ENCODE measurements at places on chromosomes 12 and 14.

DNA sequence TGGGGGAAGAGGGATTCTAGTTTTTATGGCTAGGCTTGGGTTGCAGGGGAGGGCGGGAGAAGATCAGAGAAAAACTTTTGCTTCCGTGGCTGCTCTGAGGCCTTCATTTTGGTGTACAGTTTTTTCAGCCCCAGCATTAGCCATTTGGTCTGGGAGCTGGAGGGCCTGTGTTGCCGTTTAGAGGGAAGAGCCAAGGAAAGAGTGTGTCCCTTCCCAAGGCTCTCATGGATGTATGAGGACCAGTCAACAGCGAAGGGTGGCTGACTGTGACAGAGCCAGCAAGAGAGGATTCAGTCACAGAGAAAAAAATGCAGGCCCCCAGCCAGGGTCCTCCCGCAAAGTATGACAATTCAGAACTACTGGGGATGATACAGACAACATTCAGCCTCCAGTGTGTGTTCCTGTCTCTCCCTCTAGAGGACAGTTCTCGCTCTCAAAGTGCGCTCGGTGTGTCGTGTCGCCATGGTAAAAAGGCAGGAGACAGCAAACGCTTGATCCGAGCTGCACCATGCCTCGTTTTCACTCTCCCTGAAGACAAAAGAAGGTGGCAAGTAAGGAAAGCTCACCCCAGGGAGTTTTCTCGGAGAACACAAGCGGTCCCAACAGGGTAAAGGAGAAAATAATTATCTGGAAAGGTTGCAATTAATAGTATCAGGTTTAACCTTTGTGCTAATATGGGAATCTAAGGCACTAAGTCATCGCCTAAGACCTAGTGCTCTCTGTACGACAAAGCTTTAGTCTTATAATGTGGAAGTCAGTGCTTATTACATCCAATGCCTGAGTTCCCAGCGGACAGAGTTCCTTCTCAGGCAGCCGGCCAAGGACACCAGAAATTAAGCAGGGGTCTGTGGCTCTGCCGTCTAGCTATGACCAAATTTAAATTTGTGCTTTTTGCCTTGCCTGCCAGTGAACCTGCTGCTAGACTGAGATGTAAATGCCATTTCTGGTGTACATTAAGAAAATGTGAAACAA is 157.3 kb upstream of the PLXNC1 start:
- no peak for DNase-seq

GRCh38 chr14:100086361-100086760 is 21.1 kb downstream of the EVL start:
- DNase-seq: no peak

DNA sequence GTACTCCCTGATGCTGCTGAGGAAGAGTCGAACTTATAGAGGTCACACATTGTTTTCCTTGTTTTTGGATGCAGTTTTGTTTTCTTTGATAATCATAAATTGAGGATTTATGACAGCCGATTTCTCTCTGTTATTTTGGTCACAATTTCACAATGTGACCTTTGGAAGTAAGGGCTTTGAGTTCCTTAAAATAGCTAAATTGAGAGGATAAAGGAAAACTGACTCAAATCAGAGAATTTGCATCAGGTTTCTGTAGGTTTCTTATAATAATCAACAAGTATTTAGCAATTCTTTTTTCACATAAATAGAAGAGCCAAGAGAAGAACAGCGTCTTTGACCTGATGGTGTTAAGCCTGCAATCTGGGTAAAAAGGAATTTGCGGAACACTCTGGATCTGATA is 66.1 kb downstream of the ETV6 start:
- no peak for DNase-seq

- no peak for DNase-seq
Observed at GRCh38 chr12:227286-227915, 13.4 kb upstream of the SLC6A12 start.

DNA sequence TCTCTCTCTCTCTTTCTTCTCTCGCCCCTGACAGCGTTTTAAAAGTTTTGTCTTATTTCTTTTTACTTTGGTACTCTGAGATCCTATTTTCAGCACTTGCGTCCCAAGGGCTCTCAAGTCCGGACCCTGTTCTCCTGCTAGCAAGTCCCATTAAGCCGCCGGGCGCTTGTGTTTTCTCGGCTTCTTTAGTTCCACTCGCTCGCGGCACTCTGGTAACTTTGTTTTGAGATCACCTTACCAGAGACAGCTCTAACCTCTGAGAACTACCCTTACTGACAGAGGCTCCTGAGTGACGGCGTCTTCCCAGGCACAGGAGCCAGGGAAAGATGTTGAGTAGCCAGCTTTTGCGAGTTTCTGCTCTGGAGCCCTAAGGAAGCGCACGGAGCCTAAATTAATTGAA is 2.7 kb upstream of the MYF5 start:
- no peak for DNase-seq

DNA sequence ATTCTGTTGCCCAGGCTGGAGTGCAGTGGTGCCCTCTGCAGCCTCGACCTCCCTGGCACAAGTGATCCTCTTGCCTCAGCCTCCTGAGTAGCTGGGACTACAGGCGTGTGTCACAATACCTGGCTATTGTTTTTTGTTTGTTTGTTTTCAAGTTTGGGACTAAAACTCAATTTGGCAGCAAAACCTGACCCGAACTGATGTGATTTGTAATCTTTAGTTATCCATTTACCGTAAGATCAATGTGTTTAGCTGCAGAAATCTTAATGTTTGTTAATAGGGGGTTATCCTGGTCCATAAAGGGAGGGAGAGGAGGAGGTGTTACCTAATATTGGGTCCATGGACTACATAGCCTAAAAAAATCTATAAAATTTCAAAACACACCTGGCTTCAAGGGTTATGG is 738 bp upstream of the C1S start:
- no peak for DNase-seq

DNA sequence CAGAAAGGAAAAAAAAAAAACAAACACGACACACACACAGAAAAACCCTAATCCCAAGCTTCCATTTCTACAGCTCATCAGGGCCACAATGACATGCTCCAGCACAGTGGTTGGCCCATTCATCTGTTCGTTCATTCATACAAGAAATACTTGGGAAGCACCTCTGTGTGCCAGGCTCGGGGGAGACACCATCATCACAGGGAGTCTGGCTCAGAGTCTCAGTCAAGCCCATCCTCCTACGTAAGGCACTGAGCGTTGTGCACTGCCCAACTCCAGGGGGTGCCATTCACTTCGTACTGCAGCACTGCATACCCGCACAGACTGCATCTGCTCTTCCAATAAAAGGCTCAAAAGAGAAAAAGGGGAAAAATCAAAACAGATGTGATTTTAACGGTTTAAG is 15.3 kb downstream of the VPS37B start:
- peak; percentile 33 for DNase-seq

DNA sequence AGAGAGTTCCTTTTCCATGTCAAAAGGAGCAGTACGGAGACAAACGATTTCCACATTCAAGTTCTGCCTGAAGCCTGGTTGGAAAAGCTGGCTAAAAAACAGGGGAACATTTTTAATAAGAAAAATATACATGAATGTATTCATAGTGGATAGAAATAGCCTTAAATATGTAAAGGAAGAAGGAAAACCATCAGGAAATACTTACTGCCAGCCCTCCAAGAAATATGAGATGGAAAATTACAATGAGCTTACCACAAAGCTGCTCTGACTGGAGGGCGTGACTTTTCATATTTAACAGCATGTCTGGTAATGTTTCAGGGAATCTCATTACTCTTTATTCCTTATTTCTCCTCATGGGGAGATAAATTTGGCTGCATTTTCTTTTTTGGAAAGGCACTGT is 75.9 kb upstream of the ZDHHC17 start:
- no peak for DNase-seq

GRCh38 chr14:100640471-100641273 is 53.5 kb upstream of the BEGAIN start:
- peak; percentile 52 for DNase-seq

DNA sequence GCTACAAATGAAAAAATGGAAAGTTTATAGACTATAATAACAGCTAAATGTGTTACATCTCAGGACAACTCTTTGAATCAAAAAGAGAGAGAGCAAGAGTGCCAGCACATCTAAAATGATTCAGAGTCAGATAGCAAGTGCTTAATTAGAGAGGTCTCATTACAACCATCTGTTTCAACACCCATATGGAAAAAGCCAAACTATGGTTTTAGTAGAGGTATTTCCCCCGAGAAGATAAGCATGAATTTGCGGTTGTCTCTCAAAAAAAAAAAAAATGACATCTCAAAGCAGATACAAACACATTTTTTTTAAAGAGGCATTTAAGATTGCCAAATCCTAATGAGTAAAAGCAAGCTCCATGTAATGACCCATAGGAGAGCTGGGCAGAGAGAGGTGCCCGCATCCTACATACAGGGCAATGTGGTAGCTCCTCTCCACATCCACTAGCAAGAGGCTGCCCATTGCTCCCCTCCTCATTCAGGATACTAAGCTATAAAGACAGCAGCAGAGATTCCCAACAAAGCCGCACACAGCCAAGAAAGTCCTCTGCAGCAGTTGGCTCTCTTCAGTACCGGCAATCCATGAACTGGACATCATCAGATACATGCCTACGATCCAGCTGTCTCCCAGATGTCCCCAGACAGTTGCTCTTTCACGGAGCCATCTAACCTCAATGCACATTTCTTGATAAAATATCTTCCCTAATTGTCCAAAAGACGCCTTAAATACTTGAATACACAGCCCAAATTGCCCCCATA is 100.4 kb downstream of the EFCAB11 start:
- no peak for DNase-seq

- DNase-seq: no peak
Observed at GRCh38 chr12:13937735-13938134, 43.7 kb downstream of the GRIN2B start.

GRCh38 chr12:52005903-52006703 is 643 bp upstream of the TAMALIN start:
- no peak for DNase-seq

DNA sequence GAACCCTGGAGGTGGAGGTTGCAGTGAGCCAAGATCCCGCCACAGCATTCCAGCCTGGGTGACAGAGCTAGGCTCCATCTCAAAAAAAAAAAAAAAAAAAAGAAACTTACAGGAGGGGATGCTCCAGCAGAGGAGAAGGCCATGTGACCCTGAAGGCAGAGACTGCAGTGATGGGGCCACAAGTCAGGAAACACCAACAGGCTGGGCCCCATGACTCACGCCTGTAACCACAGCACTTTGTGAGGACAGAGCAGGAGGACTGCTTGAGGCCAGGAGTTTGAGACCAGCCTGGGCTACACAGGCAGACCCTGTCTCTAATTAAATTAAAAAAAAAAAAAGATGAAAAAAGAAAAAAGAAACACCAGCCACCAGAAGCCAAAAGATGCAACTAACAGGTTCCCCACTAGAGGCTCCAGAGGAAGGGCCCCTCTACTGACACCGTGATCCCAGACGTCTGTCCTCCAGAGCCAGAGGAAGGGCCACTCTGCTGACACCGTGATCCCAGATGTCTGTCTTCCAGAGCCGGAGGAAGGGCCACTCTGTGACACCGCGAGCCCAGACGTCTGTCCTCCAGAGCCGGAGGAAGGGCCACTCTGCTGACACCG is 9.1 kb upstream of the GLT1D1 start:
- no peak for DNase-seq

GRCh38 chr14:100294963-100295330 is 11.3 kb downstream of the SLC25A29 start:
- no peak for DNase-seq

GRCh38 chr12:11655842-11656241 is 6.4 kb downstream of the ETV6 start:
- DNase-seq: no peak

- DNase-seq: no peak
Observed at GRCh38 chr14:74710480-74710879, 2.4 kb downstream of the AREL1 start.

DNA sequence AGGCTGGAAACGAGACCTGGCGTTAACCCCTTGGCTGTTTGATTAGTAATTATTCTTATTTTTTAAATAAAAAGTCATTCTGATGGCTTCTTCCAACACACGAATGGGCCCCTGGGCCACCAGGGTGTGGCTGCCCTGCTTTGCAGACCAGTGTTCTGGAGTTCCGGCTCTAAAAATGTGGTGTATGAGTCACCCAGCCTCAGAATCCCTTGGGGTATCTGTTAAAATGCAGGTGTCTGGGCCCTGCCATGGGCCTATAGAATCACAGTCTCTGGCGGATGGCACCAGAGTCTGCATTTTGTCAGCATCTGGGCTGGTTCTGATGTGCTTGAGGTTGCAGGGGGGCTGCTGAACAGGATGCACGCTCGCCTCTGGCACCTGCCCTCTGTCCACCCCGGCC is 2.5 kb upstream of the PSMC1 start:
- no peak for DNase-seq

DNA sequence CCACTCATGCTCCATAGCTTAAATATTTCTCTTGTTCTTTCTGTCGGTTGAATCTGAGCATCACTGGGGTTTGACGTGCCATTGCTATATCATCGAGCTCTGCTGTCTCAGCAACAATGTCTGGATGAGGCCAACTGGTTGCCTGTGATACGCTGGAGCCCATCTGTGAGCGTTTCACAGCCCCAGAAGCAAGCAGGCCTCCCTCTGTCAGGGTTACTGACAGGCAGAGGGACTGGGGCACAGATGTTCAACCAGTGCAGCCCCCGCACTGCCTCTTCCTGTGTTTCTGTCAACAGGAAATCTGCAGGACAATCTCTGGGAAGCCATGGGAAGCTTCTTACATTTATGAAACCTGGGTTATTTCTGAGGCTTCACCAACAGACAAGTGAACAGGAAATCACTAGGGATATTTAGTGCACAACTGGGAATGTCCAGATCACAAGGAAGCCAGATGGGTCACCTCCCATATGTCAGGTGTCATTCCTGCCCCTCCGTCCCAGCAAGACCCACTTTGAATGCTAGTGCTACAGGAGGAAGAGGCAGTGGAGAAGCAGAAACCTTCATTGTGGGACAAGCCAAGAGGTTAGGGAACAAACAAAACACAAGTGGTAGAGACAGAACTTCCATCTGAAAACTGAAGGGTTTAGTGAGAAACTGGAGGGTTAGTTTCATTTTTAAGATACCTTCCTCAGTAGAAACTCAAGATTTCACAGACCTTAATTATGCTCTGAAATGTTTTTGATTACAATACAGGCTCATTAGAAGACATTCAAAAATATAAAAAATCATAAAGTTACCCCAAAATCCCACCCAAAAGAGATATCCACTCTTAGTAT is 24.1 kb downstream of the DMAC2L start:
- DNase-seq: no peak

DNA sequence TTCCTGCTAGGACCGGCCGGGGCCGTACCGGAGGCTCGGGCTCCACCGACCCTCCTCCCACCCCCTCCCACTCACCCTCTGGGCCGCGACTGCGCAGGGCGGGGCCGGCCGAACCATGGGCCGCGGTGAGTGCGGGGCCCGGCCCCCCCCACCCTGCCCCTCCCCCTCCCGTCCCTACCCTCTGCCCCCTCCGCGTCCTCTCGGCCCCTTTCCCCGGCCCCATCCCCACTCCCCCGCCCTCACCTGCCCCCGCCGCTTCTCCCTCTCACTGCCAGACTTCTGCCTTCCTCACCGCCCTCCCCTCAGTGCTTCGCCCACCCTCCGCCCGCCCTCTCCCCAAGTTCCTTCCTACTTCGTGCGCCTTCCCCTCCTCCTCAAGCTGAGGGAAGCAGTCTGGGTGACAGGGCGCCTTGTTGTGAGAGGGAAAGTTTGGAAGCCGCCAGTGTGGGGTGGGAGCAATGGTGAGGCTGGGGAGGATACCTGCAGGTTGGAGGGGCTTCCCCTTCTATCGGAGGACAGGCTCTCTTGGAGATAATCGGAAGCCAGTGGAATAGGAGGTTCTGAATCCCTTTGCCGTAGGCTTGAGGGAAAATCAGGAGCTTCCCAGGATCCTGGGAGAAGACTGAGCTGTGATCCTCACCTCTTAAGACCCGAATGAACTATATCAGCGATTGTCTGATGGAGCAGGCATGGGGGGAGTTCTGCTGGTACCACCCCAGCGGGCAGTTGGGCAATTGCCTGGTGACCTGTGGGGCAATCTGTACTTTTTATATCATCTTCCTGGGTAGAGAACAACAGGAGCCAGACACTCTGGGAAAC is 472 bp downstream of the MBD6 start:
- no peak for DNase-seq
